ENCODE measurements at places on chromosomes 3 and 15.

DNA sequence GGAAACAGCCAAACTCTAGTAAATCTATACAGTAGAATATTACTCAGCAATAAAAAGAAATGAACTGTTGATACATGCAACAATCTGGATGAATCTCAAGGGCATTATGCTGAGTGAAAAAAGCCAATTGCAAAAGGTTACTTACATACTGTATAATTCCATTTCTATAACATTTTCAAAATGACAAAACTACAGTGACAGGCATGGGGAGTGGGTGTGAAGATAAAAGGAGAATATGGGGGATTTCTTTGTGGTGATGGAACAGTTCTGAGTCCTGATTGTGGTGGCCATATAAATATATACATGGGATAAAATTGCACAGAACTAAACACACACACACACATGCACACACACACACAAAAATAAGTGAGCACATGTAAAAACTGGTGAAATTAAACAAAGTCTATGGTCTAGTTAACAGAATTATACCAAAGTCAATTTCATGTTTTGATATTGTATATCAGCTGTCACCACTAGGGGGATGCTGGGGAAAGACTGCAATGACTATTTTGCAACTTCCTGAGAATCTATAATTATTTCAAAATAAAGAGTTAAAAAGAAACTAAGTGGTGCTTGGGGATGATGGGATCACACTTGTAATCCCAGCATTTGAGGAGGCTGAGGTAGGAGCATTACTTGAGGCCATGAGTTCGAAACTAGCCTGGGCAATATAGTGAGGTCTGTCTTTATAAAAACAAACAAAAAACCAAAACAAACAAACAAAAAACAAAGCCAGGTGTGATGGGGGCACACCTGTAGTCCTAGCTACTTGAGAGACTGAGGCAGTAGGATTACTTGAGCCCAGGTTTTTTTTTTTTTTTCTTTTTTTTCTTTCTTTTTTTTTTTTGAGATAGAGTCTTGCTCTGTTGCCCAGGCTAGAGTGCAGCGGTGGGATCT is 66.0 kb downstream of the SPTSSB start:
- no peak for DNase-seq

- DNase-seq: no peak
These were observed 478.6 kb downstream of the SHQ1 start for GRCh38 chr3:72369681-72370080.

- DNase-seq: no peak
These were observed 49.3 kb downstream of the SLC6A20 start for GRCh38 chr3:45746777-45747622.

DNA sequence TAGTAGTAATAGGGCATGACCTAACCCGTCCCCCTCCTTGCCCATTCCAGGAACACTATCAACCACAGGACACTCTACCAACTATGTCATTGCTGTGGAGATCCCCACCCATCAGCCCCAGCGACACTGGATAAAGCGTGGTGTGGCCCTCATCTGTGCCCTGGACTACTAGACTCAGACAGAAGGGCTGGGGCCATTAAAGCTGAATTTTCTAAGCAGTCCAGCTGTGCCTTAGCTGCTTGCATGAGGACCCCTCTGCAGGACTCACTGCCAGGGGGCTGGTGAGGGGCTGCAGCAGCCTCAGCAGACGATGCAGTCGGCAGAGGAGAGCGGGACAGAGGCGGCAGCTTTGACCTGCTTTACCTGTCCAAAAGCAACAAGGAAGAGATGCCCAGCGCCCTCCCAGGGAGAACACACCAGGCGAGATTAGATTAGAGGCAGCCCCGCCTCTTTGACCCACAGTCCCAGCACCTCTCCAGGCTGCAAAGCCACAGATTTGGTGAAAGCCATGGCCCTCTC is 44.6 kb downstream of the SEMA3G start:
- DNase-seq: no peak

DNA sequence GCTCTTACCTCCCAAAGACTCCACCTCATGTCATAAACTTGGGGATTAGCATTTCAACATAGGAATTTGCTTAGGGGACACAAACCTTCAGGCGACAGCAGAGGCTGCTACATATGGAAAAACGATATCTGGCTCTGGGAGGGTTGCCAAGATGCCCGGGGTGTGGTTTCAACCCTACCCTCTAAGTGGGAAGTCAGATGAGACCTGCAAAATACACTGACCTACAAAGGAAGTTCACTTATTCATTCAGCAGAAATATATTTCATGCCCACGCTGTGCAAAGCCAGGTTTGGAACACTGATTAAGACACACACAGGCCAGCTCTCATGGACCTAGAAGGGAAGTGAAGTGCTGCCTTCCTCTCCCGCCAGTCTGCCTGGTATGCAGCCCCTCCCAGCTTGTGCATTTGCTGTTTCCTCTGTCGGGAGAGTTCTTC is 239.3 kb downstream of the FEZF2 start:
- DNase-seq: no peak

DNA sequence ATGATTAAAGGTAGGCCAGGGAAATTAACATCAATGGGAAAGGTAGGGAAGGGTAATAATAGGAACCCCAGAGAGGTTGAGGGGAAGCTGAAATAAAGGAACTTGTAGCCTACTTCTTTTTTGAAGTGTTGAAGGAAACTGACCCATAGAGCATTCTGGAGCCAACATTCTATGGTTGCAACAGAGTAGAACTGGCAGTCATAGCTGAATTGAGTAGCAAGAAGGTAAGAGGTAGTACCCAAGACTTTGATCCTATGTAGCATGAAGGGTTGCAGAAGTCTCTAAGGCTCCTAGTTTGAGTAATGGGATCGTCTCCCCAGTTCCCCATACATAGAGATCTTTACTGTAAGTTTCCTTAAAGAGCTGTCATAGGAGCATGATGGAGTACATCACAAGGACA is 7.4 kb upstream of the ZNF774 start:
- DNase-seq: no peak

DNA sequence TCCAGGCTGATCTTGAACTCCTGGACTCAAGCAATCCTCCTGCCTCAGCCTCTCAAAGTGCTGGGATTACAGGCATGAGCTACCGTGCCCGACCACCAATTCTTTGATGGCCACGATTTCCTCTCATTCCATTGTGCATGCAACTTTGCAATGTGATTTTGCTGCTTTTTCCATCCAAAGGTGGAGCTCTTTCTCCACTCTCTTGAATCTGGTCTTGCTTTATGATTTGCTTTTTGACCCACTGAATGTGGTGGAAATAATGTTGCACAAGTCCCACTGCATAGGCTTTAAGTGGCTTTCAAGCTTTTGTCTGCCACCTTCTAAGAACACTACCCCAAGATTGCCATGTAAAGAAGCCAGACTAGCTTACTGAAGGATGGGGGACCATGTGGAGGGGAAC is 10.6 kb downstream of the RPS27L start:
- no peak for DNase-seq

Data from GOT3 (cell line).